Breast epithelium (tissue), 4 donors: ENCODE measurements at places on chromosomes 7 and 10.

- no peak for DNase-seq
Measured at GRCh38 chr10:73799899-73800559, 11.4 kb downstream of the NDST2 start.

GRCh38 chr10:30141423-30141822 lies 82.0 kb upstream of the JCAD start:
- DNase-seq: no peak

DNA sequence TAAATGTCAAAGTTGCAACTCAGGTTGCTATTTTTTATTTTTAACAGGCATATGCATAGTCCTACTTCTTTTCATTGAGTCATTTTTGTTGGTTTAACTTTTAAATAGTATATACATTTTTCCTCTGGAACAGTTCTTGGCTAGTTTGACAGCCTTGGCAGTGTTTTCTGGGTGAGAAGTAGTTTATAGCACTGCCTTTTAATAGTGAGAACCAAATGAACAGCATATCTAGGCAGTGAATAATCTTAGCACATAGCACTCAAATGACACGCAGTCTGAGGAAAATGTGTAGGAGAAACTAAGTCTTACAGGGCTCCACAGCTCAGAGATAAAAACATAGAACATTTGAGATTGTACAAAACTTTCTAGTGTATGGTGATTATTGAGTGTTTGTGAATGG lies 265.5 kb upstream of the POT1 start:
- no peak for DNase-seq

DNA sequence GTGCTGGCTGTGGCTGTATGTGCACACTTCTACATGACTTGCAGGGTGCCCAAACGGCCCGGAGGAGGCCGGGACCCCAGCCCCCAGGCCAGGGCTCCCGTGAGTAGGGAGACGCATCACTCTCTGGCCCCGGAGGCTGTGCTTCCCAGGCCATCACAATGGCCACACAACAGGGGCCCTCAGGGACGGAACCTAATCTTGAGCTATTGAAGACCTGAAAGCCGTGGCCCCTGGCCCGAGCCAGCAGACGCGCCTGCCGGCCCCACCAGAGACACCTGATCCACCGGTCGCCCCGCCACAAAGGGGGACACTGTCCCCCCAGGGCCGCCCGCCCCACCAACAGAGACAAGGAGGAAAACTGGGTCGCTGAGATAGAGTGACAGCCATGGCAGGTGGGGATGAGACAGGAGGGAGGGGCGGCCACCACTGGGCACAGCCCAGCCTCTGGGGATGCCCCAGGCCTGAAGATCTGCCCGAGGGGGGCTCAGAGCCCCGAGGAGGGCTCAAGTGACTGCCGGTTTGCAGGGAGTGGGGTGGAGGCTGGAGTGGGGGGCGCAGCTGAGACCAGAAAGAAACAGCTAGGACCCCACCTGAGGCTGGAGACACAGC lies 10.2 kb upstream of the LFNG start:
- DNase-seq: no peak

GRCh38 chr10:14056610-14057332 lies 274.0 kb downstream of the FRMD4A start:
- DNase-seq: no peak

DNA sequence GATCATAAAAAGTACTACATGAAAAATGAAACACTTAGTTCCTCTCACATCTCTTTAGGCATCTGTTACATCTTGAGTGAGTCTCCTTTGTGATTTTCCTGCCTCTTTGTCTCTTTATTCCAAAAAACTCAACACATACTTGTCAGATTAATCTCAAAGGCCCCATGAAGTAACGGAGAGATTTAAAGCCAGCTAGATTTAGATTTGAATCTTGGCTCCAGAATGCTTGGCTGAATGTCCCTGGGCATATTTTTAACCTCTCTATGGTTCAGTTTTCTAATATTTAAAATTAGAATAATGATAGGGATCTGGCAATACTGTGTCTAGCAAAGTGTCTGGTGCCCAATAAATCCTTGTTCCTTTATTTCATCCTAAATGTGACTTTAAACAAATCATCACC lies 140.0 kb downstream of the DGKB start:
- no peak for DNase-seq

GRCh38 chr10:113486531-113486930 lies 66.3 kb upstream of the HABP2 start:
- DNase-seq: no peak

- no peak for DNase-seq
Measured at GRCh38 chr10:86188796-86189558, 177.6 kb downstream of the GRID1 start.

DNA sequence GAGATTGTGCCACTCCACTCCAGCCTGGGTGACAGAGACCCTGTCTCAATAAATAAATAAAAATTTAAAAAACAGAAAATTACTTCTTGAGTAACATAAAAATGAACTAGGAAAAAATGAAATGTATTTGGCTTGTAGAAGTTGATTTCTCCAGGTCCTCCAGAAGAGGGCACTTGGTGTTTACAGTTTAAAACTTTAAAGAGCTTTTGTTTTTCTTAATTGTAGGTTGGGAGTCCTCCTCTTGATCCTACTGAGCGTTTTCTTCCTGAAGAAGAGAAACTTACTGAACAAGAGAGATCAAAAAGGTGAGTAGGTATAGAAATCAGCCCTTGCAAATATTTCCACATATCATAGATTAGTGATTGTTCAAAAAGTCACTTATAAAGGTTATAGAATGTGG lies 16.2 kb downstream of the KIFBP start:
- DNase-seq: no peak
